Activated B cell treated with CpG ODN at 0.5 μM for 24 hours (primary cell): ENCODE measurements at places on chromosomes 5 and 9. TPM values are rescaled to one million over a fixed set of nuclear protein-coding genes. Genes with fewer than 3 reads are reported as not detected.

DNA sequence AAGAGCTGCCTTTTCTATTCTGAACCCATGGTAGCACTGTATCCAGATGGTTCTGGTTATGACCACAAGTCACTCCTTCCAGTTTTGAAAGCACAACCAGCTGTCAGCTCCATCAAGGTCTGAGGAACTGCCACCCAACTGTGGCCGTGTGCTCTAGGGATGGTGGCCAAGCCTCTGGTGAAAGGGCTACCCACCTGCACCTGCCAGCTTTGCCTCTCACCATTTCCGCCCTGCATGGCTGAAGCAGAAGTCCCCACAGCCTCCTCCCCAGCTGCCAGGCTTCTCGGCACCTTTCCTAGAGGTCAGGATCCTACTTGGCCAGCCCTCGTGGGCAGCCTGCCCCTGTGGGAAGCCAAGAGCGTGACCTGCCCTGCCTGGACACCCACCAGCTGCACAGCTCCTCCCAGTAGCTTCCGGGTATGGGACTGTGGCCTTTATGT, 16.8 kb downstream of the SEMA5A start:
- no peaks in the 10 kb centered on the region for H3K36me3 ChIP-seq
- no peak overlapping the region for H3K4me3 ChIP-seq
- no peaks in the 10 kb centered on the region for H3K4me1 ChIP-seq
- no peak overlapping the region for H3K27ac ChIP-seq

- peaks cover 96% of the 10 kb centered on the region for H3K4me1 ChIP-seq
- peak overlapping the region; percentile 66 for H3K4me3 ChIP-seq
- peak overlapping the region; percentile 94 for H3K27ac ChIP-seq
- peaks cover 42% of the 10 kb centered on the region for H3K36me3 ChIP-seq
- peak; percentile 65 for DNase-seq
These were observed 9.0 kb downstream of the CCDC69 start for GRCh38 chr5:151214614-151215545.

GRCh38 chr5:107815109-107815508, 144.4 kb upstream of the EFNA5 start:
- H3K4me3 ChIP-seq: no peak overlapping the region
- H3K27ac ChIP-seq: no peak overlapping the region
- no peaks in the 10 kb centered on the region for H3K4me1 ChIP-seq
- no peaks in the 10 kb centered on the region for H3K27me3 ChIP-seq
- H3K36me3 ChIP-seq: no peaks in the 10 kb centered on the region

DNA sequence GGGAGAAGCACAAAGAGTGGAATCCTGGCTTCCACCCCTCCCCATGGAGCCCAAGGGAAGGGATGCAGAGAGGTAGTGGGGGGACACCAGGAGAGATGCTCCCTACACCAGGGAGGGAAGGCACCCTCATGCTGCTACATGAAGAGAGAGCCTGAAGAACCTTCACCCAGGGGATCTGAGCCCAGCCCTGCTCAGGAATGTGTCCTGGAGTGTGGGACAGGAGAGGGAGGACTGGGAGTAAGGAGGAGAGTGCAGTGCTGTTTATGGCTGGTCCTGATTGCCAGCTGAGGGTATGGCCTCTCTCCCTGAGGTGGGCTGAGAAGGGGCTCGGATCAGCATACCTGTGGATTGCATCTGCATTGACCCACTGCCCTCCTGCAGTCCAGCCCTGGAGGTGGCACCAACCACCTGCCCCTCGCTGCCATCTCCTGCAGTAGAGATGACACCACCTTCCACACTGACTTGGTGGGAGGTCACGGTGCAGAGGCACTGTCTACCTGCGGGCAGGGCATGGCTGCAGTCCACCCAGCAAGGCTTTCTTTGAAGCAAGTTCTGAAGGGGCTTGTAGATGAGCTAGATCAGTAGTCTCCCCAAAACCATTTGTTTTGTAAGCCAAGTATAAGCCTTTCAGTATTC, 114.9 kb upstream of the SLC25A48 start:
- H3K27ac ChIP-seq: no peak overlapping the region
- H3K4me1 ChIP-seq: no peaks in the 10 kb centered on the region
- no peaks in the 10 kb centered on the region for H3K36me3 ChIP-seq

GRCh38 chr5:139651043-139651834, 3.1 kb downstream of the CXXC5 start:
- peak overlapping the region; percentile 94 for H3K27ac ChIP-seq
- no peaks in the 10 kb centered on the region for H3K27me3 ChIP-seq
- peaks cover 76% of the 10 kb centered on the region for H3K4me1 ChIP-seq

GRCh38 chr5:152094060-152094459, 169.4 kb upstream of the GLRA1 start:
- no peaks in the 10 kb centered on the region for H3K4me1 ChIP-seq
- H3K27ac ChIP-seq: no peak overlapping the region
- no peak for DNase-seq
- peaks cover 2% of the 10 kb centered on the region for H3K27me3 ChIP-seq
- no peaks in the 10 kb centered on the region for H3K36me3 ChIP-seq
- H3K4me3 ChIP-seq: no peak overlapping the region

DNA sequence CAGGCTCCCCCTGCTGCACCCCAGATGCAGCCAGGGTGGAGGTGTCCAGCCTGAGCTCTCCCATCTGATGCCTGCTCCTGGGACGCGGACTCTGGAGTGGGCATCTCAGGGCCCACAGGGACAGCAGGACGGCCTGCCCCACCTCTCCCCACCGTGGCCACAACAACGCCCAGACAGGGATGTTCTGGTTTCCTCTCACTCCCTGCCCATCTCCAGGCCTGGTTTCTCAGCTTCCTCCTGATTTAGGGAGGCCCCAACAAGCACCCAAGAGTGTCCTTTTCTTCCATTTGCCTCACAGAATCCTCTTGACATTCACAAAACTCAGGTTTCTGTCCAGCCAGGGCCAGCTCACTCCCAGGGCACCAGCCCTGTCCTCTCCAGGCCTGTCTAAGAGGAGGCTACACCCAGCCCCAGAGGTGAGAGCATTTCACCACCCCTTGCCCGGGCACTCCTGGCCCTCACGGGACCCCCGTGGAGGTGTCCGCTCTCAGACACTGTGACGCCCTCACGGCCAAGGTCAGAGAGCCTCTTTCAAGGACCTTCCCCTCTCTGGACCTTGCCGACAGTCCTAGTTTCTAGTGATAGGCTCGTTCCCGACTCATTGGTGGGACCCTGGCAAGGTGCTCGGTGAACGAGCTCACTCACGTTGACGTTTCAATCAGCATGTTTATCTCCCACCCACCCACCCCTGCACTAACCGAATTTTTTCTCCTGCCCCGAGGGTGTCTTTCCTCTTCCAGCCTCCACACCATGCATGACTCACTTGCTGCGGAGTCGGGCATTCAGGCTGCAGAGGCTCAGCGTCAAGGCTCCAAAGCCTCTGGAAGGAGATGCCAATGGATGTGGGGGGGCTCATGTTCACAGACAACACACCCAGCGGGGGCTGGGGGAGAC, 62.0 kb upstream of the UNC5A start:
- peaks cover 74% of the 10 kb centered on the region for H3K27me3 ChIP-seq
- no peak overlapping the region for H3K4me3 ChIP-seq
- no peak for DNase-seq

DNA sequence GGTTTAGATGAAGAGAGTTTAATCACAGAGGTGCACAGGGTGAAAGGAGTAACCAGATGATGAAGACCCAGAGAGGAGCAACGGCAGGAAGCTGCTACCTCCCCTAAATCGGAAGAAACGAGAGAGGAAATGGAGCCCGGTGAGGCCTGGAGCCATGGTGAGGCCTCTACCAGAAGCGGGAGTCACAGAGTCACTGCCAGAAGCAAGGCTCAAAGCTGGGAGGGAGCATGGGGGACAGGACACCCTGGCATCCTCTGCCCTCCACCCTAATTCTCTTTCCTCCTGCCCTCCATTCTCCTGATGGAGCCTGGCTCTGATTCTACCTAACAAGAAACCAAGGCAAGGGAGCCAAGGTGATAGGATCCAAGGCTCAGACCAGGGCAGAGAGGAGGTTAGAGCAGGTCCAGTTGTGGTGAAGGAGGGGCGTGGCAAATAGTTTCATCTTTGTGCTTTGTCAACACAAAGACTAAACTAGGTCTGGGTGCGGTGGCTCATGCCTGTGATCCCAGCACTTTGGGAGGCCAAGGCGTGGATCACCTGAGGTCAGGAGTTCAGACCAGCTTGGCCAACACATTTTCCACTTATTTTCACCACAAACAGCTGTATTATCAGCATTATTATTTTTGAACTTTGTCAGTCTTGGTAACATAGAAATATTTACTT, 134.4 kb upstream of the RAI14 start:
- H3K27ac ChIP-seq: no peak overlapping the region
- H3K36me3 ChIP-seq: no peaks in the 10 kb centered on the region
- H3K27me3 ChIP-seq: no peaks in the 10 kb centered on the region

GRCh38 chr9:132948482-132949050, 4.2 kb upstream of the TSC1 start:
- H3K36me3 ChIP-seq: peaks cover 8% of the 10 kb centered on the region
- H3K27me3 ChIP-seq: peaks cover 2% of the 10 kb centered on the region
- DNase-seq: no peak

DNA sequence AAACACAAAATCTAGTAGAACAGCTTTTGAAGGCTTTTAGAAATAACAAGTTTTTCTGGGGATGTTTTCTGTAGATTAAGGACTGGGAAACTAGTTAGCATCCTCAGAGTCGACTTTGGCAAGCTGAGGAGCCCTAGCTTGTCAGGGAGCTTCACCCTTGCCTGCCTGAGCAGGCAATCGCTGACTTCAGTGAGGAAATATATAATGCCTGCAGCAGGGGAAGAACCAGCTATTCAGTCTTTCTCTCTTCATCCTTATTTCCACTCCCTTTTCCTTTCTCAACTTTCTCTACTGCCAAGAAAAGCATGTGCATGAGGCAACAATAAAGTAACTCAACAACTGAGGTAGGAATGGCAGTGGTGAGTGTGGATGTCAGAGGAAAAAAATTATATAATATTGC, 54.7 kb downstream of the PLK2 start:
- no peaks in the 10 kb centered on the region for H3K36me3 ChIP-seq
- H3K4me1 ChIP-seq: no peaks in the 10 kb centered on the region
- no peak overlapping the region for H3K4me3 ChIP-seq
- no peak overlapping the region for H3K27ac ChIP-seq
- no peak for DNase-seq
- H3K27me3 ChIP-seq: peaks cover 14% of the 10 kb centered on the region

DNA sequence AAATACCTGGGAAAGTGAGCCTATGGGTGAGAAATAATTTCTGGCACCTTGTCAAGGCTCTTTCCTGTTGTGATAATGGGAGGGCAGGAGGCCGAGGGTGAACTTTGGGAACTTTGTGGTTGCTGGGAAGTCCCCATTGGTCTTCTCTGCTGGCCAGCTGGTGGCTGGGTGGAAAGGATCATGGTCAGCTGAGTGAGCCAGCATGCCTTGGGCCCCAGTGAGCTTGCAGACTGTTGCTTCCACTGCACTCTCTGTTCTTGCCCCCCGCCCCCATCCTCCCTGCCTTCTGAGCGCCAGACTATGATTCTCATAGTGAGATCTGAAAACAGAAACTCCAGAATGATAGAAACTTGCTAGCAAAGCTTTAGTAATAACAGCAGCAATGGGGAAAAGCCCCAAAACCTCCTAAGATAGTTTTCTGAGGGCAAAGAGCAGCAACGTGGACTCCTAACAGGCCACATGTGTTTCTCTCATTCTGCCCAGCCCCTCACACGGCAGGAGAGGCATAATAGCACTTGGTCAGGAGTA, 139.2 kb upstream of the SMARCA2 start:
- peak overlapping the region; percentile 95 for H3K27ac ChIP-seq
- H3K4me1 ChIP-seq: peaks cover 30% of the 10 kb centered on the region
- H3K27me3 ChIP-seq: no peaks in the 10 kb centered on the region
- H3K4me3 ChIP-seq: peak overlapping the region; percentile 46
- peak; percentile 24 for DNase-seq
- H3K36me3 ChIP-seq: no peaks in the 10 kb centered on the region

- H3K27ac ChIP-seq: no peak overlapping the region
- no peaks in the 10 kb centered on the region for H3K4me1 ChIP-seq
- H3K36me3 ChIP-seq: no peaks in the 10 kb centered on the region
- H3K4me3 ChIP-seq: no peak overlapping the region
These were observed 261.8 kb downstream of the GAS1 start for GRCh38 chr9:86685556-86685955.

- H3K4me1 ChIP-seq: peaks cover 84% of the 10 kb centered on the region
- DNase-seq: no peak
- peak overlapping the region; percentile 86 for H3K27ac ChIP-seq
These were observed 62.7 kb downstream of the ST8SIA4 start for GRCh38 chr5:100840370-100840769.

- H3K27ac ChIP-seq: no peak overlapping the region
- H3K36me3 ChIP-seq: no peaks in the 10 kb centered on the region
- peaks cover 14% of the 10 kb centered on the region for H3K27me3 ChIP-seq
- H3K4me3 ChIP-seq: no peak overlapping the region
- H3K4me1 ChIP-seq: no peaks in the 10 kb centered on the region
- DNase-seq: no peak
These were observed 99.9 kb upstream of the PITX1 start for GRCh38 chr5:135133698-135134515.

GRCh38 chr5:84382363-84383295, 2.1 kb downstream of the EDIL3 start:
- peaks cover 2% of the 10 kb centered on the region for H3K4me1 ChIP-seq
- peaks cover 28% of the 10 kb centered on the region for H3K27me3 ChIP-seq
- H3K27ac ChIP-seq: no peak overlapping the region
- no peaks in the 10 kb centered on the region for H3K36me3 ChIP-seq

DNA sequence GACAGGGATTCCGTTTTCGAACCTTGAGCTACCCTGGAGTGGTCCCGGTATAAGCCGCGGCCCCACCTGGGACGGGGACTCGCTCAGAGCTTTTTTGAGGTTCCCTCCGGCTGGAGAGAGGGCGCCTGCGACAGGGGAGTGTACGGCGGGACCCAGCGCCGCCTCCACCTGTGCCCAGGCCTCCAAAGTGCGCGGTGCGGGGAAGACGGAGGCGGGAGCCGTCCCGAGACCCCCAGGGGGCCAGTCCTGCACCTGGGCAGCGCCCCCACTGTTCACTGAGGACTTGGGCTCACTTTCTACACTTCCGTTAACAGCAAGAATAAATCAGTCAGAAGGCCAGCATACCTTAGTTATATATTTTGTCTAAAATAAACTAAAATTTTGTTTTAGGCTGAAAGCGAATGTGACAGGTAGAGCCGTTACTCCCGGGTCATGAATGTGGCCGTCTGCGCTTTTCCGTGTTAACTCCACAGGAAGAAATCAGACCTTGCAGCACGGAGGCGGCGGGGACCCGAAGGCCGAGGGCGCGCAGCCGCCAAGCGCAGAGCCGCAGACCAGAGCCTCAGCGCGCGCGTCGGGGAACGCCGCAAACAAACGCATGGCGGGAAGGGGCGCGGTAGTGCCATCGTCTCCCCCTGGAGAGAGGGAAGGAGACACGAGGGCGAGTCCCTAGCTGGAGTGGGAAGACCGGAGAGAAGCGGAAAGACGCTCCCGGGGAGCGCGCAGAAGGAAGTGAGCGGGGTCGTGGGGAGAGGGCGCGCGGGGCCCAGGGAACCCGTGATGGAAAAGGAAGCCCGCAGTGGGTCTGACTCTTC, 14.1 kb downstream of the TRIM7 start:
- peaks cover 38% of the 10 kb centered on the region for H3K4me1 ChIP-seq
- H3K27me3 ChIP-seq: peaks cover 11% of the 10 kb centered on the region
- peak overlapping the region; percentile 98 for H3K27ac ChIP-seq
- peak; percentile 62 for DNase-seq
- H3K4me3 ChIP-seq: peak overlapping the region; percentile 88
- H3K36me3 ChIP-seq: peaks cover 28% of the 10 kb centered on the region

GRCh38 chr9:20854444-20854843, 170.4 kb downstream of the FOCAD start:
- DNase-seq: no peak
- no peak overlapping the region for H3K4me3 ChIP-seq
- H3K27me3 ChIP-seq: no peaks in the 10 kb centered on the region
- no peaks in the 10 kb centered on the region for H3K4me1 ChIP-seq
- H3K36me3 ChIP-seq: peaks cover 11% of the 10 kb centered on the region

PCSK1 gene
- not detected in 2 replicates for total RNA-seq

PCDHGC5 gene
- total RNA-seq: 0.24 and 0.38 TPM in 2 replicates

SGTB gene
- total RNA-seq: 7.1 and 9.5 TPM in 2 replicates

WDR38 gene
- total RNA-seq: not detected in 2 replicates

AMBP gene
- not detected in 2 replicates for total RNA-seq

FLT4 gene
- not detected in 2 replicates for total RNA-seq

LCN1 gene
- not detected in 2 replicates for total RNA-seq

BTNL9 gene
- total RNA-seq: 24.3 and 27.6 TPM in 2 replicates

SHOC1 gene
- total RNA-seq: not detected in 2 replicates
